ENCODE measurements at places on chromosomes 16 and 17. TPM values are rescaled to one million over a fixed set of nuclear protein-coding genes. Genes with fewer than 3 reads are reported as not detected.

- no peak for DNase-seq
- no peaks in the 10 kb centered on the region for H3K36me3 ChIP-seq
- no peaks in the 10 kb centered on the region for H3K27me3 ChIP-seq
- no peak overlapping the region for H3K27ac ChIP-seq
These were observed 112.9 kb downstream of the SEC14L1 start for GRCh38 chr17:77253611-77254051.

Gene SPATA22
- total RNA-seq = 0.67 TPM

DNA sequence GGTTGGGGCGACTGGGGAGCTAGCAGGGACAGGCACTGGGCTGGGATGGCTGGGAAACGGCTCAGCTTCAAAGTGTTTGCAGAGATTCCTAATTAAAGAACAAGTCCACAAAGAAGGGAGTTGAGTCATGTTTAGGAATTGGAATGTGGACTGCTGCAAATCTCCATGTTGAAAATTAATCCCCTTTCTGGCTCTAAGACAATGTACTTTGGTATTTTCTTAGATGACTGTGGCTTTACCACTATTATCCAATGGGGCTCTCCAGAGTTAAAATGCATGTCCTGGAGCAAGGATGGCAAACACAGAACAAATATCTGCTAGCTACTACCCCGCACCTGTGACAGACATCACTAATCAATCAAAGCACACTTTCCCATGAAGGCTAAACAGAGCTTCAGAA, 22.2 kb upstream of the WSCD1 start:
- no peak overlapping the region for H3K4me3 ChIP-seq
- no peak for DNase-seq
- H3K4me1 ChIP-seq = no peaks in the 10 kb centered on the region
- no peaks in the 10 kb centered on the region for H3K27me3 ChIP-seq
- no peak overlapping the region for H3K27ac ChIP-seq
- no peaks in the 10 kb centered on the region for H3K36me3 ChIP-seq

- no peaks in the 10 kb centered on the region for H3K4me1 ChIP-seq
- no peaks in the 10 kb centered on the region for H3K27me3 ChIP-seq
These were observed 76.5 kb downstream of the MMD start for GRCh38 chr17:55345132-55345531.

DNA sequence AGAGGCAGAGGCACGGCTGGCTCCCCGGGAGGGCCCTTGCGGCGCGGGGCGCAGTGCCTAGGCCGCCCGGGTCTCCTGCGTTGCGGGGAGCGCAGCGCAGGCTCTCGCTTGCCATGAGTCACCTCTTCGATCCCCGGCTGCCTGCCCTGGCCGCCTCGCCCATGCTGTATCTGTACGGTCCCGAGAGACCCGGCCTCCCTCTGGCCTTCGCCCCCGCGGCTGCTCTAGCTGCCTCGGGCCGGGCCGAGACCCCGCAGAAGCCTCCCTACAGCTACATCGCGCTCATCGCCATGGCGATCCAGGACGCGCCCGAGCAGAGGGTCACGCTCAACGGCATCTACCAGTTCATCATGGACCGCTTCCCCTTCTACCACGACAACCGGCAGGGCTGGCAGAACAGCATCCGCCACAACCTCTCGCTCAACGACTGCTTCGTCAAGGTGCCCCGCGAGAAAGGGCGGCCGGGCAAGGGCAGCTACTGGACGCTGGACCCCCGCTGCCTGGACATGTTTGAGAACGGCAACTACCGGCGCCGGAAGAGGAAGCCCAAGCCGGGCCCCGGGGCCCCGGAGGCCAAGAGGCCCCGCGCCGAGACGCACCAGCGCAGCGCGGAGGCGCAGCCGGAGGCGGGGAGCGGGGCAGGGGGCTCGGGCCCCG, 390 bp downstream of the FOXL1 start:
- DNase-seq = no peak
- H3K36me3 ChIP-seq = no peaks in the 10 kb centered on the region
- no peak overlapping the region for H3K4me3 ChIP-seq
